ENCODE measurements at places on chromosomes 1 and 21. TPM values are rescaled to one million over a fixed set of nuclear protein-coding genes. Genes with fewer than 3 reads are reported as not detected.

Gene ASAP3
- 6.9 TPM for total RNA-seq

Gene FAM131C
- total RNA-seq, result 2.7 TPM

Gene RPE65
- under 0.01 TPM for total RNA-seq

Gene LCA5L
- 0.49 TPM for total RNA-seq

Gene FCN3
- total RNA-seq, result 0.25 TPM

Gene SHE
- total RNA-seq, result 1.2 TPM

Gene ITLN1
- total RNA-seq, result not detected

Gene AVPR1B
- not detected for total RNA-seq

Gene PBX1
- total RNA-seq, result 238 TPM

Gene TAS1R3
- 0.49 TPM for total RNA-seq

Data from temporal lobe (tissue), 4 donors.